Astrocyte (in vitro differentiated cells and primary cell): ENCODE measurements at places on chromosomes 2 and 18.

DNA sequence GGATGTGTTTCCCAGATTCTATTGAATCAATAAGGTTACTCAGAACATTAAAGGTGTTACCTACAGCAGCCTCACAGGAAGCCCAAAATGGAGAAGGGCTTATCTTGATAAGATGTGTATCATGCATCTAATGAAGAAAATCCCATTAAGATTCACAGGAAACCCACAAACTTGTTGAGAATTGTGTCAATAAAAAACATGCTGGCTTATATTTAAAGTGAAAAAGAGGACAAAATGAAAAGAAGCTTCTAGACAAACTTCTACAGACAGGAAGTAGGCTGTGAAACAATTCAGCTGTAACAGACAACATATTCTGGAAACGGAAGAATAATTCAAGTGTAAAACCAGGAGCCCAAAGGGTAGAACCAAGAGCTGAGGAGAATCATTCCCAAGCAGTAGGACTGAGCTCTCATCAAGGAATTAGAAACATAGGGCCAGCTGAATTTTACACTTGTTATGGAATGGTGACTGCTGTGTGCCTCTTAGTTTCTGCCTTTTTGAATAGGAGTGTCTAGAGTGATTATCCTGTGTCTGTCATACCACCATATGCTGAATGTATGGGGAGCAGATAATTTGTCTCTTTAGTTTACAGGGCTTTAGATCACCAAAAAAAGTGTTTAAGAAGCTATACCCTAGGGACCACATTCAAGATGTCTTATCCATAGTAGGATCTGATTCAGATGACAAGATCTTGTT, 9.6 kb downstream of the IMMT start:
- DNase-seq, result no peak

DNA sequence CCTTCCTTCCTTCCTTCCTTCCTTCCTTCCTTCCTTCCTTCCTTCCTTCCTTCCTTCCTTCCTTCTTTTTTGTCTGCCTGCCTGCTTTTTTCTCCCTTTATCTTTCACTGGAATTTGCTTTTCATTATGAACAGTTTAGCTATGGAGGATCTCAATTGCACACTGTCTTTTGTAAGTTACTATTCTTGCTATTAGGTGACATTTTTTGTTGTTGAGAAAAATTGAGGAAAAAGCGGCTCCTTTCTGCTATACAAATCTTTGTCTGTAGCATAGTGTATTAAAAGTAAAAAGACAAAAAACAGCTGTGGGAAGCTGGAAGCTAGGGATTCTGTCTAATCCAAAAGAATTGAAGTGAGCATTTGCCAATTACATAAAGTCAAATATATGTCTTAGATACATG, 448.7 kb downstream of the DCDC2C start:
- no peak for DNase-seq

DNA sequence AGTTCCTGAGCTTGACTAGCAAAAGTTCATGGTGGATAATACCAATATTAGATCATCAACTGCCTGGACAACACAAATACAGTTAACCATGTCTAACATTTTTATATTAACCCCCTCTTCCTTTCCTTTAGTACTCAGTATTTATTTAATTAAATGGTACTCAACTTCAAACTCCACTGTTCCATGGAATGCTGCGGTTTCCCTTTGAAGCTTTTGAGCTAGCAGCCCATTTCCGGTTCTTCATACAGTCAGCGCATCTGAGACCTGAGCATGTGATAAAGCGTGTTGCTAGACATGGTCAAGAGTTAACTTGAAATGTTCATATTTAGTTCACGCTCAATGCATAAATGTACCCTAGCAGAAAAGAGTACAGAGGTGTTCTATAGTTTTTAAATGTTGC, 278.4 kb downstream of the ALPK2 start:
- no peak for DNase-seq

DNA sequence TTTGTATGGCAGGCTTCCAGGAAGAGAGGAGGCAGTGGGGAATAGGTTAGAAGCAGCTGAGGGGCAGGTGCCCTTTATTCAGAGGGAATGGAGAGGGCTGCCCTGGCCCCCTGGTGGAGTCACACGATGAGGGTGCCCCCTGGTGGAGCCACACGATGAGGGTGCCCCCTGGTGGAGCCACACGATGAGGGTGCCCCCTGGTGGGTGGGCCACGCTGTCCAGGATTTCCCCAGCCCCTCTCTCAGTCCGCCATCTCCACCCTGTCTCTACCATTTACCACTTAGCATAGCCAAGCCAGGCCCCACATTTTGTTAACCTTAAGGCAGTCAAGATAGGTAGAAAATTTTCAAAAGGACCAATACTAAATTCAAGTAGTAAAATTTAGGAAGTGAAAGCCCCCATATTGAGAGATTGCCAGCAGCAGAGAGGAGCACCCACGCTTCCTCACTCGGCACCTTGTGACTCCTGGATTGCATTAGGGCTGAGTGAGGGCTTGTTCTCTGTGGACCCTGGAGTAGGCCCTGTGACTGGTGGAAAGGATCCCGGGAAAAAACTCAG, 10.4 kb upstream of the FAM228A start:
- no peak for DNase-seq

DNA sequence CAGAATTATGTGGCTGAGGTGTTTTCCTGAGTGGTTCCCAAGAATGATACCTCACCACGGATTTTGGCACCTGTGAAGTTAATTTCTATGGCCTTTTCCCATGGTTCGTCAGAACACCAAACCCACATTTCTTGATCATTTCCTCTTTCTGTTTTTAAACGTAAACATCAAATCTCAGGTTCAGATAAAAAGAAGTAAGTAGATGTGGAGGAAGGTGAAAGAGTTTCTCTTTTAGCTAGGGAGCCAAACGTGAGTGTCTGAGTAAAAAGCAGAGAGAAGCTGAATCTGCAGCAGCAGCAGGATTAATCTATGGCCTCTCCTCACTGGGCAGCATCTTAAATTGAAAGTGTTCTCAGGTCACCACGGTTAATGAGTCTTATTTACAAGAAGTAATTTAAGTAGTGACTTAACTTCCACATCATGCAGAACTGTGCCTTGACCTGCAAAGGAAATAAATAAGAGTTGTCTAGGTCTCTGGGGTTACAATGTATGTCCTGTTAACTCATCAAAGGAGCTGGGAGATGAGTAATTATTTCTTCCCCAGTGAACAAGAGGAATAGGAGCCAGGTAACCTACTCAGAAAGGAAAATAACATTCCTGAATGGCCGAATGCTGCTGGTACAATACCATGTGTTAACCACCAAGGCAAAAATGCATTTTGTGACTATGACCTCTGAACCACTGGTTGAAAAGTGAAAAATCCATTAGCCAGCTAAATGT, 139.6 kb upstream of the NETO1 start:
- peak; percentile 15 for DNase-seq

DNA sequence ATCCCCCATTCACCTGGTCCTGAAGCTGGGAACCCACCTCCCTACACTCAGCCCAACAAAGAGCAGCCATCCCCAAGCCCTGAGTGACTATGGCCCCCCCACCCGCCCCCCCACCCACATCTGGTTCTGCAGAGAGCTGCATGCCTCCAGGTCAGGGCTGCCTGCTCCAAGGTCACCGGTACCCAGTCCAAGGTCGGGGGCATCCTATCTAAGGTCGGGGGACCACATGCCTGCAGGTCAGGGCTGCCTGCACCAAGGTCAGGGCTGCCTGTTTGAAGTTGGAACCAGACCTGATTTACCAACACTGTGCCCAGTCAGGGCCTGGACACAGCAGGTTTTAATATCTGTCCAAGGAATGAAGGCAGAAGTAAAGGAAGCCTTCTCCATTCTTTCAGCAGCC, 66.1 kb upstream of the GPC1 start:
- no peak for DNase-seq

GRCh38 chr2:200765139-200765951, 46.4 kb upstream of the BZW1 start:
- peak; percentile 96 for DNase-seq
